ENCODE measurements at places on chromosomes 2 and 18.

DNA sequence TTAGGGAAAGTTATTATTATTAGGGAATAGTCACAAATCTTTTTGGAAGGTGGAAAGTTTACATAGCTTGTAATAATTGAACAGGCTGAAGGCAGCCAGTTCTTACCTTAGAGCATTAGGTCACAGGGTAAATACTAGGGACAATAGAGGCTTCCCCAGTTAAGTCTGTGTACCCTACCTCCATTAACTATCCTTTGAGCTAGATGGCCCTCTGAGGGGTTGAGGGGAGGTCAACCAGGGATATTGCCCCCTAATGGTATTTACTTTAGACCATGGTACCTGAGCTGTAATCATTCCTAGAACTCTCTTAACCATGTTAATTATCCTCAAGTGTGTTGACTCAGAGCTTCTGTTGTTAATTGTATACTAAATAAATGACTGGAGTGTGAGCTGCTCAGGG lies 120.5 kb upstream of the SCN7A start:
- no peak for DNase-seq

- DNase-seq, result no peak
These were observed 224.2 kb upstream of the CTAGE1 start for GRCh38 chr18:22641958-22642357.

DNA sequence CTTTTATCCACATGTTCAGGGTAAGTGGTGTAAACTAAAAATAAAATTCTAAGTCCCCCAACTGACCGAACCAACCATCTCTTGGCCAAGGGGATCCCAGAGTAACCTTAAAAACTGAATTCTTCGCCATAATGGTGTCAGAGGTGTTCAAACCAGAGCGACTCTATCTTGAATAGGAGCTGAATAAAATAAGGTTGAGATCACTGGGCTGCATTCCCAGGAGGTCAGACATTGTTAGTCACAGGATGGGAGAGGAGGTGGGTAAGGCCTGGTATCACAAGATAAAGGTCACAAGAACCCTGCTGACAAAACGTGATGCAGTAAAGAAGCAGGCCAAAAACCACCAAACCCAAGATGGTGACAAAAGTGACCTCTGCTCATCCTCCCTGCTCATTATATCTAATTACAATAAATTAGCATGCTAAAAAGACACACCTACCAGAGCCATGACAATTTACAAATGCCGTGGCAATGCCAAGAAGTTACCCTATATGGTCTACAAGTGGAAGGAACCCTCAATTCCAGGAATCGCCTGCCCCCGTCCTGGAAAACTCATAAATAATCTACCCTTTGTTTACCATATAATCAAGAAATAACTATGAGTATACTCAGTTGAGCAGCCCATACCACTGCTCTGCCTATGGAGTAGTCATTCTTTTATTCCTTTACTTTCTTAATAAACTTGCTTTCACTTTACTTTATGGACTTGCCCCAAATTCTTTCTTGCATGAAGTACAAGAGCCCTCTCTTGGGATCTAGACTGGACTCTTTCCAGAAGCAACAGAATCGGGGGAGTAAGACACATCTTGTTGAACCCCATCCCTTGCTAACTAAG lies 302.4 kb downstream of the STK39 start:
- no peak for DNase-seq

GRCh38 chr18:50816419-50817166 lies 3.2 kb downstream of the MRO start:
- no peak for DNase-seq

DNA sequence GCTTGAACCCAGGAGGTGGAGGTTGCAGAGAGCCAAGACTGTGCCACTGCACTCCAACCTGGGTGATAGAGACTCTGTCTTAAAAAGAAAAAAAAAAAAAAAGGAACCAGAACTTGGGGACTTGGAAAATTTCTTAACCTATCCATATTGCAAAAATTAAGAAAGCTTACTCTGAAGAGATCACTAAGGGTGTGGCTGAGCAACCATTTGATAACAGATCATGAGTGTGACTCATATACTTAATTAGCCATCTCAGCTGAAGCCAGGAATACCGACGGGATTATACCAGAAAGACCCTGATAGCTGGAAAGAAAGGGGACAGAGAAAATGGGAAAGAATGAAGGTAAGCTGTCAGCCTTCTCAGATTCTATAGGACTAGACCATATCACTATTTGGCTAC lies 7.1 kb upstream of the ADD2 start:
- DNase-seq, result no peak

DNA sequence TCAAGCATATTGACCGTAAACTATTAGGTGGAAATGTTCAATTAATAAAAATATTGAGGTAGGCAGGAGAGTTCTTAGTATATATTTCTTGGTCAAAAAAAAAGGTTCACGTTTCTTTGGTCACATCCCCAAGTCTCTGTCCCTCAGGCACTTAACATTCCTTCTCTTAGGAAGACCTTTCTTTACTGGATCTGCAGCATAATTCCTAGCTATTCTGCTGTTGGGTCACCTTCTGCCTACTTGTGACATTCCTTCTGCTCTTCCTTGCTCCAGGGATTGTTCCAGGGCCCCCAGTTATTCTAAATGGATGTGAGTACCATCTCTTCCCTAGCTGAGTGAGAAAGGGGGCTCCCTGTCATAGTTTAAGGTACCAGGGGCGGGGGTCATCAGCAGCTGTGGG lies 4.2 kb downstream of the UGP2 start:
- DNase-seq, result no peak

- DNase-seq, result no peak
These were observed 18.0 kb downstream of the ANKRD44 start for GRCh38 chr2:197292619-197293018.

All from effector memory CD4-positive, alpha-beta T cell (primary cell).